ENCODE measurements at places on chromosomes 5 and 9.
A peak's percentile ranks its signal among the peaks of the same experiment; 100 is the strongest.

GRCh38 chr9:96859461-96860198 lies 5.3 kb upstream of the ZNF782 start:
- no peak for DNase-seq

GRCh38 chr5:108543486-108543885 lies 161.6 kb upstream of the FBXL17 start:
- DNase-seq = no peak

DNA sequence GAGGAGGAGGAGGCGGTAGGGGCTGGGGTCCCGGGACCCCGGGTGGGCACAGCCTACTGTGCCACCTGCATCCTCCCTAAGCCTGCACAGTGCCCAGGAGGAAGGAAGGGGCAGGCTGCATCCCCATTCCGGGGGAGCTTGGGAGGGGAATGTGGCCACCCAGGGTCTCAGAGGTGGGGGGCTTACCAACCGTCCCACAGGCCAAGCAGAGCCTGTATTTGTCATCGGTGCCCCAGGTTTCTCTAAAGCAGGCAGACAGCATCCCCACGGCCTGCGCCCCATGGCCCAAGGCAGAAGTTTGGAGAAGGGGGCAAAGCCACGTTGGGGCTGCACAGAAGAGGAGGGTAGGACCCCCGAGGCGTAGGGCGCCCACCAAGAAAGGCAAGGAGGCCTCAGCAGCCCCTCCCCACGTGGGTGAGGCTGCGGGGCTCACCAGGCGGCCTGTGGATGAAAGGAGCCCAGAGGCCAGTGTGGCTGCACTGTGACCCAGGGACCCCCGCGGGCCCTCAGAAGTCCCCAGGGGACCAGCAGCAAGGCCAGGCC lies 507 bp upstream of the GPSM1 start:
- no peak for DNase-seq

- peak; percentile 48 for DNase-seq
Measured at GRCh38 chr5:36875051-36875789, 1.3 kb upstream of the NIPBL start.

DNA sequence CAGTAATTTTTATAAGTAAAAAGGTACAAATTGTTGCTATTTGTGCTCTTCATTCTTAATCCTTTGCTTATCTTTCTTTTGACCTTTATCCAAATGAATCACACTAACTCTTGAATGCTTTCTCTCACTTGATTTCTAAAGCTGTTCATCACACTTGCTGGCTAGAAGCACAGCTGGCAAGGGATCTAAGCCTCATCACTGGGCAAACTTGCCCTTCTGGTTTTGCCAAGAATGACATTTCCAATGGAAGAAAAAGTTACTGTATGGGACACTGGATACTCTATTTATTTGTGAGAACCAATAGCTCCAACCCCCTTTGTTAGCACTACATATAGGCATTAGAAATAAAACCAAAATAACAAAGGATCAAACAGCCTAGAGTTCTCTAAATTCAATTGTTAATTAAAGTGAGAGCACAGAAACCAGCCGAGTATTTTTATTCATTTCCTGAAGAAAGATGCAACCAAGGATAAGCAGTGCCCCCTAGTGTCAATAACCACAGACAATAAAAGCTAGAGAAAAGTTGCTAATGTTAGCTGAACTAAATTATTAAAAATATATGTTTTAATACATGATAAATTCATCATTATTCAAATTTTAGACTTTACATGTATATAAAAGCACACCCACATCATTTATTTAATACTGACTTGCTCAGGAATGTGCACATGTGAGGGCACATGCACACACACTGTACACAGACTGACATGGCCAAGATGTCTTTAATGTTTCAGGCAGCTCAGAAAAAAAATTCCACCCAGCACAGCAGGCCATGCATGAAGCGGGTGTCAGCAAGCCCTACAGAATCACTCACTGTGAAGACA lies 59.8 kb upstream of the POU5F2 start:
- no peak for DNase-seq

- no peak for DNase-seq
Measured at GRCh38 chr5:7391215-7391614, 4.7 kb upstream of the ADCY2 start.

DNA sequence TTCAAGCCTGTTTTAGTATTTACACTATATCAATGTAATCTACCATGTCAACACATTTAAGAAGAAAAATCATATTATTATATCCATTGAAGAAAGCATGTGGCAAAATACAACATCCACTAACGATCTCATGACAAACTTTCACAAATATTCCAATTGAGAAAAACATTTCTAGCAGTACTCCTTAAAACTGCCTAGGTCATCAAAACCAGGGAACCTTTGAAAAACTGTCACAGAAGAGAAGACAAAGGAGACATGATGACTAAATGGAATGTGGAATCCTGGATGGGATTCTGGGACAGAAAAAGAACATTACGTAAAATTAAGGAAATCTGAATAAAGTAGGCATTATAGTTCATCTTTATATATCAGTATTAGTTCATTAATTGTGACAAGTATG lies 1091.3 kb upstream of the CDH6 start:
- DNase-seq = no peak

- no peak for DNase-seq
Measured at GRCh38 chr9:95344735-95345325, 27.3 kb upstream of the FANCC start.

DNA sequence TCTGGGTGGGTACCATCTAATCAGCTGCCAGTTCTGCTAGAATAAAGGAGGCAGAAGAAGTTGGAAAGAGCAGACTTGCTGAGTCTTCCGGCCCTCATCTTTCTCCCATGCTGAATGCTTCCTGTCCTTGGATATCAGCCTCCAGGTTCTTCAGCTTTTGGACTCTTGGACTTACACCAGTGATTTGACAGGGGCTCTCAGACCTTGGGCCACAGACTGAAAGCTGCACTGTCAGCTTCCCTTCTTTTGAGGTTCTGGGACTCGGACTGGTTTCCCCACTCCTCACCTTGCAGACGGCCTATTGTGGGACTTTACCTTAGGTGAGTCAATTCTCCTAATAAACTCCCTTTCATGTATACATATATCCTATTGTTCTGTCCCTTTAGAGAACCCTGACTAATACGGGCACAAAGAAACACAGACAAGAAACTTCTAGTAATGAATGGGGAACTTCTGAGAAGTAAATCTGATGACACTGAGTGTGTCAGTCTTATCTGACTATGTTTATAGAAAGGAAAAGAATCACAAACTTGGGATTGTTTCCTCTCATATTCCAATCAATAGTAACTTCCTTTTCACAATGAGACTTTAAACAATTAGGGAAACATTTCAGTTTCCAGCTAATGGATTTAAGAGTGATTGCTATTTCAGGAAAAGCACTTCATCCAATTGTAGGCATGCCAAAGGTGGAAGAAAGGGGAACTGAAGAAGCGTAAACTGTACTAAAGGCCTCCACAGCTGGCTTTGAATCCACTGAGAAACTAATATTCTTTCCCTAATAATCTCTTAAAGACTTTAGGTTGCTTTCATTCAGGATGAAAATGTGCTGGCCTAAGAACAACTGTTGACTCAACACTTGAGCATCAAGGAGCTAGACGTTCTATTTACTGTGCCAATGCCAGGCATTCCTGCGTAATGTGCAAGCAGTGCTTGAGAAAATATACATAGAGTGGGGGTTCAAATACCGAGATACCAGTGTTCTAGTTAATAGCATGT lies 127.9 kb upstream of the PTGER4 start:
- DNase-seq = no peak

Data from activated naive CD4-positive, alpha-beta T cell treated with anti-CD3 and anti-CD28 coated beads, Interleukin-2, amount 50 U/mL, for 16 hours (primary cell).